Pulmonary artery endothelial cell (primary cell): ENCODE measurements at places on chromosomes 2 and 18.
A peak's percentile ranks its signal among the peaks of the same experiment; 100 is the strongest.

DNA sequence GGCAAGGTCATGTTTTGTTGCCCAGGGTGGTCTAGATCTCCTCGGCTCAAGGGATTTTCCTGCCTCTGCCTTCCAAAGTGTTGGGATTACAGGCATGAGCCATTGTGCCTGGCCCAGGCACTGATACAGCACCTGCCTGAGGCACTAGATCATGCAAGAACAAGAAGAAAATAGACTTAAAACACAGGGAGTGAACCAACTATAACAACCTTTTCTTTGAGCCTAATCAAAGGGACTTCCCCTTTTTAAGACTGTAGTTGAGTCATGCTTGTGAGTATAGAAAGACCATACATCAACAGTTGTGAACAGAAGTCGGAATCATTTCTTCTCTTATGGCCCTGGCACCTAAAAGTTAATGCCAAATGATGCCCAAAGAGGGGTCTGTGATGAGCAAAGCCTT is 47.9 kb upstream of the MAPRE2 start:
- DNase-seq, result no peak

DNA sequence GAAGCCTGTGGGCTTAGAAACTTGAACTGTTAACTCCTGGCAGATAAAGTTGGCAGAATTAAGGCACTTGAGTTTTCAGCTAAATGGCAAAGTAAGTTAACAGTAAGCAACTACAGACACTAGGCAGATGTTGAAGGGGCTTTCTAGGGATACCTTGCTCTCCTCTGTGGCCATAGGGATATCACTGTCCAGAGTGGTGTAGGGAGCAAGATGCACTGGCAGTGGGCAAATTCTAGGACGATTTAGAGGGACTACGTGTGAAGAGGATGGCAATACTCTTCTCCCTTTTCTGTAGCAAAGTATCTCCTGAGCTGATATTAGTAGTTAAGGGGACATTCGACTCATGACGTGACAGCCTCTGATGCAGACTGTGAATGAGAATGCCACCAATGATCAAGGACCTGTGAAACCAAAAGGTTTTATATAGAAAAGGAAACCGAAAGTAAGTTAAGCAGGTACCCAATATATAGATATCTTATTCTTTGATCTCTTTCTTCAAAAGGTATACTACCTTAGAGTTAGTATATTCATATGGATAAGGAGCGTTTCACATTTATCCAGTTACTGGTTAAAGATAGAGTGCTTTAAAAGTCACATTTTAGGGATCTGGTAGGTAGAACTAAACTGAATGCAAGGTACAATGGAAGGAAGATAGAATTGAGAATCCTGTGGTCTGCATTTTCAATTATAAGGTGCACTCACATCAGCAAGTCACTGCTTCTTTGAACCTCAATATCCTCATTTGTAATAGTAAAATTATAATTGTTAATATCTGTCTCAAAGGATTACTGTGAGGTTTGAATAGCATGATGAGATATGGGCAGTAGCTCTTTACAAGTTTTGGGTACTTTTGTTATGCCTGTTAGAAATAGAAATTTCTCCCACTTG is 106.4 kb downstream of the KCNH7 start:
- DNase-seq, result no peak

DNA sequence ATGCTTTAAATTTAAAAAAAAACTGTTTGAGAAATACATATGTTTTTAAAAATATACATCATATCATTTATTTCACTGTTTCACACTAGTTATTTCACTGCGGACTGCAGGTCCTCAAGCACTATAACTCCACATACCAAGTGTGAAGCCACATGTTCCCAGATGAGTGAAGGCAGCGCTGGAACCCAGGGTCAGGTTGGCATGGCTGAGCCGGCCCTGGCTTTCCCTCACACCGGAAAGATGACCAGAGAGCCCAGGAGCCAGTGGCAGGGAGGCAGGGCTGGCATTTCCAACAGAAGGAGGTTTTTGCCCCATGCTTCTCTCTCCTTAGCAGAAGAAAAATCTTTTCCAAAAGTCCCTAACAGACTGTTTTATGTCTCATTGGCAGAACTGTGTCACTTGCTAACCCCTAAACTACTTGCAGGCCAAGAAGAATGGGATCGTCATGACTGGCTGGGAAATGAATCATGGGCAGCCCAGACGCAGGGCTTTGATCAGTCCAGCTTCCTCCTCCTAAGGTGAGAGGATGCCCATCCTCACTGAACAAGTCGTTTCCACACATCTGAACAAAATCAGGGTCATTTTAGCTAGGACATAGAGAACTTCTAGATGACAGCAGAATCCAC is 287.6 kb upstream of the HNRNPA3 start:
- no peak for DNase-seq

GRCh38 chr18:77017355-77017754 is 115.2 kb downstream of the MBP start:
- DNase-seq, result no peak

- DNase-seq, result no peak
These were observed 495.8 kb upstream of the ACVR2A start for GRCh38 chr2:147348931-147349555.

DNA sequence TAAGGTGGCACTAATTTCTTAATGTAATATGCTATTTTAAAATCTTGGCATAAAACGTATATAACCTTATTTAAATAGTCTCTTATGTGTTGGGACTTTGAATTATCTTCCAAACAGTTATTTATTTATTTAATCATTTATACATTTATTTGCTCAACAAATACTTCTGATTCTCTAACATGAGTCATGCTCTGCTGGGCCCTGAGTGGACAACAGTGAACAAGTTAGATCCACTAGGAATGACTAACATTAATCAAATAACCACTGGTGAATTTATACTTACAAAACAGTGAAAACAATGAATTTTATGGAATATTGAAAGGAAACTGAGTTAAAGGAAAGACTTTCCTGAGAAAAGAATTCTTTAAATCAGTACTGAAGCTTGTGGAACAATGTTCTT is 1257.2 kb upstream of the CHAC2 start:
- no peak for DNase-seq

- DNase-seq, result no peak
These were observed 190.6 kb downstream of the RAD51AP2 start for GRCh38 chr2:17327649-17328048.

DNA sequence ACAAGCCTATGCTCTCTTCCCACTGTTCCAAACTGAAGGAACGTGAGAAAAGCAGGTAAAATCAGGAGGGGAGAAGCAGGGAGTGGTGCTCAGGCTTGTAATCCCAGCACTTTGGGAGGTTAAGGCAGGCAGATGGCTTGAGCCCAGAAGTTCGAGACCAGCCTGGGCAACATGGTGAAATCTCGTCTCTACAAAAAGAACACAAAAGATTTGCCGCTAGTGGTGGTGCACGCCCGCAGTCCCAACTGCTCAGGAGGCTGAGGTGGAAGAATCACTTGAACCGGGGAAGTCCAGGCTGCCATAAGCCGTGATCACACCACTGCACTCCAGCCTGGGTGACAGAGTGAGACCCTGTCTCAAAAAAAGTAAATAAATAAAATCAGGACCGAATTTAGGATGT is 1.3 kb upstream of the TMSB10 start:
- no peak for DNase-seq

DNA sequence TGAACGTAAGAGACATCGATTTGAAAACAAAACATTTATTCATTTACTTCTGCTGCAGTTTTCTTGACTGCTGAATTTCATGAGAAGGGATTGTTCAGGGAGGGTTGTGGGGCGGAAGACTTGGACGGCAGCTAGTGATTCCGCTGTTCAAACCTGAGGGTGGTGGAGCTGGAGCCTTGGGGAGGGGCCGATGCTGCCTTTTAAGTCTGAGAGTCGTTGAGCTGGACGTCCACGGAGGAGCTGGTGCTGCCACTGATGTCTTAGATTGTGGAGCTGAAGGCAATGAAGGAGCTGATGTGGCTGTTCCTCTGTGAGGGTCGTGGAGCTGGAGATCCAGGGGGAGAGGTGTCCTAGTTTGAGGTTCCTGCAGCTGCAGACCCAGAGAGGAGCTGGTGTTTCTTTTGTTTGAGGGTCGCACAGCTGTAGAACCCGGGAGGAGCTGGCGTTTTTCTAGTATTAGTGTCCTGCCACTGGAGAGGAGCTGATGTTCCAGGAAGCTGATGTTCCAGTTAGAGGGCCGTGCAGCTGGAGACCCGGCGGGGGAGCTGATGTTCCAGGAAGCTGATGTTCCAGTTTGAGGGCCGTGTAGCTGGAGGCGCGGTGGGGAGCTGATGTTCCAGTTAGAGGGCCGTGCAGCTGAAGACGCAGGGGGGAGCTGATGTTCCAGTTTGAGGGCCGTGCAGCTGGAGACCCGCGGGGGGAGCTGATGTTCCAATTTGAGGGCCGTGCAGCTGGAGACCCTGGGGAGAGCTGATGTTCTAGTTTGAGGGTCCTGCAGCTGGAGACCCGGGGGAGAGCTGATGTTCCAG is 150.9 kb downstream of the RTP5 start:
- no peak for DNase-seq

- DNase-seq, result no peak
These were observed 95.1 kb upstream of the TMEM178A start for GRCh38 chr2:39570614-39571013.

DNA sequence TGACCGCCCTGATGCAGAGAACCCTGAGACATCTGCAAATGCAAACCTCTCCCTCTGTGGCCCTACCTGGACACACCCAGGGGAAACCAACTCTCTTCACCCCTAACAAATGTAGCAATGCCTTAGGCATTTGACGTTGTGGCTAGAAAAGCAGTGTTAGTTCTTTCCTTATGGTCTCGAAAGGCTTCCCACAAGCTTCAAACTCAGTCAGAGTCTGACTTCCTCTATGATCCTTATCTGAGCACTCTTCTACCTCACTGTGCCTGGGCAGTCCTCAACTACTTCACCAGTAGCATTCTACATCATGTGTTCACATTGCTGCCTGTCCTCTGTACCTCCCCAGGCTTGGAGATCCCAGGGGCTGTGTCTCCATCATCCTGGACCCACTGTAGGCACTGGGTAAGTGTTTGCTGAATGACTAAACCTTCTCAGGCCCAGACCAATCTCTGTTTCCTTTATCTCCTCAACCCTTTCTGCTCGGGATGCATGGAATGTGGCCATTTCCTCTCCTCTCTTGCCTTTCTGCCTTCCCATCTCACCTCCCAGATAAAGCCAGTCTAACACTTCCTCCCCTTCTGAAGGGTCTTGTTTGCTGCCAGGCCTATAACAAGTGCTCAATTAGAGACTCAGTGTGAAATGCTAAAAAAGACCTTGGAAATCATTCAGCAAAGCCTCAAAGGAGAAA is 91.7 kb upstream of the ACAA2 start:
- DNase-seq, result no peak

DNA sequence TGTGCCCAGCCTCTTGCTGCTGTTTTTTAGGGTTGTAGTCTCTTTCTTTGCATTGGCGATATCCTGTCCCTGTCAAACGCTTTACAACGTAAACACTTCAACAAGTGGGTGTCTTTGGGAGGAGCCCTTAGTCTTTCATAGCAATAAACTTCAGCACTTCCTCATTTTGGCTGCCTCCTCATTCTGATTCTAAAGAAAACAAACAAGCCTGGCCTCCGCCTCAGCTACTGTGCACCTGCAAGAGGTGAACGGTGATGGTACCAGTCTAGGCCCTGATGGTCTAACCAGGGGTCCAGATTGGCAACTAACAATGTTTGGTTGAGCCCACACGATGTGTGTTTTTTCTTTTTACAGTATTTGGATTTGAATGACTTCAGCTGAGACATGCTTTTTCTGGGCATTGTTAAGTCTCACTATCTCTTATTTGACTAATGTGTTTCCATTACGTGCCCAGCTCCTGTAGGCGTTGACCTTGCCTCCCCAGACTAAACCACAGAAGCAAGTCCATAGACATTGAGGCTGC is 53.2 kb upstream of the CUL3 start:
- DNase-seq, result no peak

DNA sequence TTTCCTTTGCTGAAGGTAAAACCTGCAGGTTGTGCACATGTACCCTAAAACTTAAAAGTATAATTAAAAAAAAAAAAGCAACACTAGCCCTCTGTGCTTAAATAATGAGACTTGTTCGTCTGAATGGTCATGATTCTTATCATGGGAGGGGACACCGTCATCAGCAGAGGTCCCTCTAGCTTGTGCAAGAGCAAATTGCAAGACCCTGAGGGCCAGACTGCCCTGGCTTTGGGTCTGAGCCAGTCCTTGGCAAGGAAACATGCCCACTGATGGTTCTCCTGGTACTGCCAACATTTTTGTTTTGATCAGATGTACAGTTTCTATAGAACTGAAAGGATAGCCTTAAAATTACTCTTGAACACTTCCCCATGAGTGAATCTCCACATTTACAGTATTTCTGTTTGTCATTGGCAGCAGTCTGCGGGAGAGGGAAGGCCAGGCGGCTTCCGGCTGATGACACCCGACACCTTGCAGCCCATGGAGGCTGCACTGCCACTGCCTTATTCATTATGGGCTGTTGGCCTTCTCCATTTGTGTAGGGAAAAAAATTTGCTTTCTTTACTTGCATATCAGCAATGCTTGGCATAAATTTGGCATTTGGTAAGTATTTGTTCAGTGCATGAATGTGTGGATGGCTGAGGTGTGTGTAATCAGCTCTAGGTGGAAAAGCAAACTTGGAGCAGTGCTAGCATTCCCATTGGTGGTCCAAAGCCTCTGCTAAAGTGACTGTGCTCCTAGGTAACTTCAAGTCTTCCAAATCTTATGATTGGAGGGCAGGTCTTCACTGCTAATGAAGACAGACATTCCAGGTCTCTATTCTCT is 161.6 kb upstream of the ALKAL2 start:
- DNase-seq, result no peak

DNA sequence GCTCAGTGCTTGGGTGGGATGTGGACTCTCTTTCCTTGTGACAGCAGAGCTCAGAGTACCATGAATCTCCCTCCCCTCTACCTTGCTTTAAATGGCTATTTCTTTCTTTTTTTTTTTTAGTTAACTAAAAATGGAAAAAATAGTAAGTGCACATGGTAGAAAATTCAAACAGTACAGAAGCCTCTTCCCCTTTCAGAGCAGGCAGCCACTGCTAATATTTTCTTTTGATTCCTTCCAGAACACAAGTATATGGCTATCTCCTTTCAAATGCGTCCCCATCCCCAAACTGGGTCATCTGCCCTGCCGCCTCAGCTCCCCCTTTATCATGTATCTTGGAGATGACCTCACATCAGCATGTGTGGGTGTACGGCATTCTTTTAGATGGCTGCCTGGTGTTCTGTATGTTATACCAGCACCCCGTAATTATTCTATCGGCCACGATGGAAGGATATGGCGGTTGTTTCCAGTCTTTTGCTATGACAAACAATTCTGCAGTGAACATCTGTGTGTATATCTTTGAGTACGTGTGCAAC is 70.5 kb upstream of the DLX2 start:
- DNase-seq, result no peak

DNA sequence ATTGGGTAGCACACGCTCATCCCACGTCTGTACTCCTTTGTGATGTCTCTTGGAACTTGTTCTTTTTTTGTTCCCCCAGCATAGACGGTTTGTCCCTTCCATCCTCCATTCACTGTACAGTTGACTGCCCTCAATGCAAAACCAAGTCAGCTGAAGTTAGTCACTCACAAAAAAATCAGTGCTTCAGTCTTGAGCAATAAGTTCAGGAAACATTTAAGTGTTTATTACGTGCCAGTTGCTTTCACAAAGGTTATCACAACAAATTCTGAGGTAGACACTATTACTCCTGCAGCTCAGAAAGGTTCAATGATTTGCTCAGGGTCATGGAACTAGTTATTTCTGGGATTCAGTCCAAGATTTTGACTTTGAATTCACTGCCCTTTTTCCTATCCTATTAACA is 102.2 kb downstream of the PDE1A start:
- peak; percentile 24 for DNase-seq
